Activated T-cell treated with anti-CD3 and anti-CD28 coated beads for 1 hour (primary cell): ENCODE measurements at places on chromosomes 2 and 18.

DNA sequence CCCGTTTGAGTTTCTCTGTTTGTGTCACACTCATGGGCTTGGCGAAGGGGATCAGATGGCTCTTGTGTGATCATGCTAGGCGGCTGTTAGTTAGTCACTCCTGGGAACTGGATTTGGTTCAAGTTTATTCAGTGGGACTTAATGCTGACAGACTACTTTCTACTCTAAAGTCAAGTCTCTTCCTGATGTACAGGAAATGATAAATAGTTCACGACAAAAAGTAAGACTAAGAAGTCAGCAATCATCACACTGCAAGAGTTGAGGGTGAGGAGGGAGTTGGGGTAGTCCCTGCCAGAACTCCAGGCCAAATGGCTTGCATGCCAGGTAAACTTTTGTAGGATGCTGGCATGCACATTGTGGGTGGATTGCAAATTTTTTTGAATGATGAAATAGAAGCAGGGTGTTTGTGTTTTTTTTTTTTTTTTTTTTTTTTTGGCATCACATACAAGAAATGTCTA lies 25.1 kb upstream of the CCL20 start:
- DNase-seq = no peak

GRCh38 chr2:203594541-203594940 lies 59.4 kb upstream of the RAPH1 start:
- DNase-seq = no peak

GRCh38 chr2:15953891-15954680 lies 13.7 kb downstream of the MYCN start:
- DNase-seq = no peak

- no peak for DNase-seq
Measured at GRCh38 chr18:45519411-45520280, 95.6 kb upstream of the SLC14A2 start.

- DNase-seq = no peak
Measured at GRCh38 chr2:231393149-231394131, 2.1 kb upstream of the B3GNT7 start.

DNA sequence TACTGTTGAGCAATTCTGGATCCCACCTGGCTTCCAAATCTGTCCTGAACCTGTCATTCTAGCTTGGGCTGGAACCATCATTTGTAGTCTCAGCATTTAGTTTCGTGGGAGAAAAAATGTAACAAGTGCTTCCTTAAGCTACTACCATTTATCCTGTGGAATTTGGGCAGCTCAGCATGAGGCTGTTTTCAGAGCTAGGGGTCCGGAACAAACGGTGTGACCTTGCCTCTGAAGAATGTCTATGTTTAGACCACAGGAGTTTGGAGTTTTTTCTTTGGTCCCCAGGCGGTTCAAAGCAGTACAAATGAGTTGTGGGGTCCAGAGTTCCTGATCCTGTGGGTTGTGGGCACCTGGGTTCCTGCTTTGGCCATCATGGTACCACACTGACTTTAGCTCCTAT lies 59.1 kb upstream of the TMEM178A start:
- DNase-seq = no peak

- no peak for DNase-seq
Measured at GRCh38 chr2:218501665-218502064, 66.5 kb downstream of the USP37 start.

GRCh38 chr2:96549967-96550786 lies 13.6 kb downstream of the ARID5A start:
- no peak for DNase-seq

DNA sequence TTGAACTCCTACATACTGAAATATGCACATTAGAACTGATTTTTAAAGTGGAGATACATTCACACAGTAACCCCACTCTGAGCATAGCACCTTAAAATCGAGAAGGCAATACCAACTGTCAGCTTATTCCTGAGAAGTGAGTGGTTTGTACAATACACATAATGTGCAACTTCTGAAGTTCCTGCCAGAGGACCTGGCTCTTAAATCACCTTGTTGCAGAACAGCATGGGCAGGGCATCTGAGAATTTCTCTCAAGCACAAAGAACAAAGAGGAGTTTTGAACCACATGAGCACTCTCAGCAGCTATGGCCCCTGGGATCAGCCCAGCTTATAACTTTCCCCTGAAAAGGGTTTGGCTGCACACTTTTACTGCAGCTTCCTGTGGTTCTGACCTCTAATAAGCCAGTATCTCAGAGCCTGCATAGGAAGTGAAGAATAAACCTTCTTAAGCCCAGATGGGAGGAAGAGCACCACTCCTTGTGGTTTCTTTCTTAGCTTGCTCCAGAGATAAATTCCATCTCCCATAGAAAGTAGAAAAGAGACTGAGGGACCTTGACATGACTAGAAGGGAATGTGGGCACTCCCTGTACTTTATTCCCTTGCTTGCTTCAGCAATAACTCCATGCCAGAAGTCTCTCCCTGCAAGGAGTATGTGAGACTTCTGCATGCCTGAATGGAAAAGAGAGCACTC lies 862.3 kb downstream of the SUCLG1 start:
- DNase-seq = no peak

DNA sequence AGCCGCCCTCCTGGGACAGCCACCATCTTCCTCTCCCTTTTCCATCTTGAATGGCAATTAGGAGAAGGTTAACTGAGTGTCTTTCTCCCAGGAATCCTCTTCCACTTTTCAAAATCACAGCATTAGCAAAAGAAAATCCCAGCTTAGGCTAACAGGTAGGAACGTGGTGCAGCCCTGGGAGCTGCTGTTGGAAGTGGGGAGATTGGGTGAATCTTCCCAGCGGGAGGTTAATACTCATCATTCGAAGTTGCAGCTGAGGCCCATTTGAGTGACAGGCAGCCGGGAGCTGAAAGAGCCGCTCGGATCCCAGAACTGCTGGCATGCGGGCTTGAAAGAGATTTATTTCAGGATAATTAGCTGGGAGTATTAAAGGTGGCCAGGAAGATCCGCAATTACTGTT lies 306.0 kb downstream of the BCL11A start:
- DNase-seq = no peak

DNA sequence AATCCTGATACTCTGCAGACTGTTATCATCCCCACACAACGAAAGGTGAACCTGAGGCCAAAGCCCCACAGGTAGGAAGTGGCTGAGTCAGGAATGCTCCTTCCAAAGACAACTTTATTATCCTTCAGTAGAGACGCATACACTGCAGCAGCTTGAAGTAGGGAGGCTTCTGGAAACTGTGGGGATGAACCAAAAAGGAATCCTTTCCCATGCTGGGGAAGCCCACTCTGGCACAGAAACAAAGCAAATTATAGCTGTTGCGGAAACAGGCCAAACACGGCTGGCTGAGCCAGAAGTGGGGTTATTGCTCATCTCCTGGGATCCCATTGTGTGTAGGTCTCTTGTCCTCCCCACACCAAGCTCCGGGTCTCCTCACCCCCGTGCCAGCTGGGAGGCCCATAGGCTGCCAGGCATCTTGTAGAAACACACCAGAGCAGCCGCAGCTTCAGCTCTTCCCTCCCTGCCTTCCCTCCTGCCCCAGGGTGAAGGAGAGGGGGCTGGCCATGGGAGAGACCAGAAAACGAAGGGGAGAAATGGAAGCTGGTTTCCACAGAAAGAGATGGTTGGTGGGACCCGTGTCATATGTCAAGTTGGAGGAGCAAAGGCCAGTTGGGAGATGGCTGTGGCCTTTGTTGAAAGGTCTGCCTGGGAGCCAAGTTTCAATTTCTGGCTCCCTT lies 176.9 kb upstream of the NABP1 start:
- no peak for DNase-seq

DNA sequence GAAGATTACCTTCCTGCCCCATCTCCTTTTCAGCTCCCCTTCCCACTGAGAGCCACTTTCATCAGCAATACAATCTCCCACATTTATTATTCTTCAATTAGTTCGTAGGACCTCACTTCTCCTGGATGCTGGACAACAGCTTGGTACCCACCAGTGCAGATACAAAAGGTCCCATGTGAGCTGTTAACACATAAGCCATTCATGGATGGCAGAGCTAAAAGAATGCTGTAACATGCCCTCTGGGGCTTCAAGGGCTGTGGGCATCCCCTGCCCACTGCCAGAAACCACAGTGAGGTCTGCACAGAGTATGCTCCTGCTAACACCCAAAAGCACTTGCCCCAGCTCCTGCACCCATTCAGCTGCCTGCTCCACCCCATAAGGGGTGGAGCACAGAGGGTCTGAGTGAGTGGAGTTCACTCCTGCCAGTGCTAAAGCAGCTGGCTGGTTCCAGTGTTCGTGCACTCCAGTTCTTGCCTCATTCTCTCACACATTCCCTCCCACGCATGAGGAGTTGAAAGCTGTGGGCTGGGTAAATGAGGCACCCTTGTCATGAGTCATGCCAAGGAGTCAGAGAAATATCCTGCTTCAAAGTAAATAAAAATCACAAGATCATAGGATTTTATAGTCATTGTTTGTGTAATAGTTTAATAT lies 305.9 kb upstream of the TMEFF2 start:
- no peak for DNase-seq

DNA sequence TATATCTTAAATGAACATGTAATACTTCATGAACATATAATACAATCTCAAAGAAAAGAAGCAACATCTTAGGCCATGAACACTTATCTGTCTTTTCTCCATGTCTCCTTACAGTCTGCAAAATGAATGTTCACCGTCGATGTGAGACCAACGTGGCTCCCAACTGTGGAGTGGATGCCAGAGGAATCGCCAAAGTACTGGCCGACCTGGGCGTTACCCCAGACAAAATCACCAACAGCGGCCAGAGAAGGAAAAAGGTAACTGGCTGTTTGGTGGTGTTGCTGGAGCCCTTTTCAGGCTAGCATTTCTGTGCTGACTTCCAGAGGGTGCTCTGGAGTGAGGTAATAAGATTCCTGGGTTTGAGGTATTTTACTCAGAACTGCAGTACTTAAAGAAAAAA lies 295.9 kb upstream of the EPAS1 start:
- DNase-seq = no peak
